LHCN-M2 (cell line): ENCODE measurements at places on chromosomes 3 and 15. TPM values are rescaled to one million over a fixed set of nuclear protein-coding genes. Genes with fewer than 3 reads are reported as not detected.
A peak's percentile ranks its signal among the peaks of the same experiment; 100 is the strongest.

Gene ARGFX
- not detected in 2 replicates for total RNA-seq

Gene SLC28A1
- total RNA-seq: not detected in 2 replicates

Gene SOX2
- not detected in 2 replicates for total RNA-seq

Gene SUCNR1
- total RNA-seq: 0.06 TPM in 1 of 2 replicates, not detected in the other

DNA sequence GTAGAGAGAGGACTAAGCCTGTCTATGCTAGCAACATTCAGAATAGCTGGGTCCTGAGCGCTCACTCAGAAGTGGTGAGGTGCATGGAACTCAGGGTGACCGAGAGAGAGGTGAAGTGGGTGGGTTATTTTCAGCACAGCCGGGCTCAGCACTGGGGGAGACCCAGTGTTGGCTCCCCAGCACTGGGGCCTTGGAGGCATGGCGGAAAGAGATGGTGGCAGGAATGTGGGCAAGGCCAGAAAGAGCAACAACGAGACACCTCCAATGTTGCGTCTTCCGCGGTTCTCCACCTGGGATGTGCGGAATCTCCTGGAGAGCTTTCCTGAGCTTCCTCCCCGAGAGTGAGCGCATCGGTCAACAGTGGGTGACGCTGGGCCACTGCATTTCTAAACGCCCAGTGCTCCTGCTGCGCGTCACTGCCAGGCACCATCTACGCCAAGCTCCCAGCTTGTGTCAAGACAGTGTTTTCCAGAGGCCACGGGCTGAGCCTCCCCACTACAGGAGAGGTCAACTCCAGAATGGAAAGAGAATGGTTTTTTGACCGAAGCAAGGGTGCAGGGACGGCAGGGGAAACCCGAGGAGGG lies 148.4 kb downstream of the ADAMTS17 start:
- no peak for DNase-seq

- DNase-seq: no peak
Observed at GRCh38 chr15:78284758-78285157, 14.7 kb downstream of the SKIC8 start.

DNA sequence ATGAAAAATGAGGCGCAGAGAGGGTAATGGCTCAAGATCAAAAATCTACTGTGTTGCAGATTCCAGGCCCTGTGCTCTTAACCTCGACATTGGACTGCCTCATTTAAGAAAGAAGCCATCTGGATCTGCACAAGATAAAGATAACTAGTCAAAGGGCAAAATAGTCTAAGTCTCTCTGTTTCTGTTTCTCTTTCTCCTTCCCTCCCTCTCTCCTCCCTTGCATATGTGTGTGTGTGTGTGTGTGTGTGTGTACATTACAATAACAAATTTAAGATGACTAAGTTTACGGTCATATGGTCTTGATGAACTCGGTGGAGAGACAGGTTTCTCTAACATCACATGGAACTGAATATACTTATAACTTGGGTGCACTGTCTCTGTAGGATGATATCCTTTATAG lies 69.2 kb downstream of the MEIS2 start:
- DNase-seq: peak; percentile 48

DNA sequence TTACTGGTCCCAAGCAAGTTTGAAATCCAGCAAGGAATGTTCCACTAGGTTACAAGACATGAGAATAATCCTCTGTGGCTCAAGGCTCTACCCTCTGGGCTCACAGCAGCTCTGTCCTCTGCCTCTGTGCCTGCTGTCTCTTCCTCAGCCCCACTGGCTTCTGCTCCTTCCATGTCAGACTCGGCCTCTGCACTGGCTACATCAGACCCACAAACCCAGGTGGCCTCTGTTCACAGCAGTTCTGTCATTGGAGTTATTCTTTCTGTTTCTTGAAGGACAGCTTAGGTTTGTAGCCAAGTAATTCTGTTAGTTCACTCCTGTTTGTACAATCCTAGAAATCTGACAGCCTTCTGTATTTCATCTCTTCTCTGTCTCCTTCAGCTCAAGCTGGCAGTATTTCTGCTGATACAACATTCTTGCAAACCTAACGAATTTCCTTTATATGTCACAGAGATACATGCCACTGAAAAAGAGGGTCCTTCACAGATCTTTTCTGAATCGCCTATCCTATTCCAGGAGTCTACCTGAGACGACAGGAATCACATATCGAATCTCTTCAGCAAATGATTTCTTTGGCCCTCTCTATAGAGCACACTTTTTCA lies 227.8 kb upstream of the PLSCR5 start:
- no peak for DNase-seq

GRCh38 chr3:45169125-45169904 lies 23.1 kb upstream of the CDCP1 start:
- DNase-seq: no peak

DNA sequence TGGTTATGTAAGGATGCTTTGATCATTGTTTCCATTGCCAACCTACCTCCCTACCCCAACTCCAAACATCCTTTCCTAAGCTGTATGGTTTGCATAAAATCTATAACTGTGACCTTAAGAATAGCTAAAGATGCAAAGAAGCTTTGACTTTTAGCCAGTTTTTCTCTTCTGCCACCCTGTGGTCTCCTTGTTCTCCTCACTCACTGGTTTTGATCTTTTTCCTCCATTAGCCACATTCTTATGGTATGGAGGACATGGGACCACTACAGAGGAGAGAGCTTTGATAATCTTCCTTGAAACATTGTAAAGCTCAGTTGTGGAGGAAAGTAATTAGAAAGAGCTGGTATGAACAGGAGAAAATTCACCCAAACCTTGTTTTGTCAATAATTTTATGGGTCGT lies 115.9 kb downstream of the NEK11 start:
- peak; percentile 12 for DNase-seq

DNA sequence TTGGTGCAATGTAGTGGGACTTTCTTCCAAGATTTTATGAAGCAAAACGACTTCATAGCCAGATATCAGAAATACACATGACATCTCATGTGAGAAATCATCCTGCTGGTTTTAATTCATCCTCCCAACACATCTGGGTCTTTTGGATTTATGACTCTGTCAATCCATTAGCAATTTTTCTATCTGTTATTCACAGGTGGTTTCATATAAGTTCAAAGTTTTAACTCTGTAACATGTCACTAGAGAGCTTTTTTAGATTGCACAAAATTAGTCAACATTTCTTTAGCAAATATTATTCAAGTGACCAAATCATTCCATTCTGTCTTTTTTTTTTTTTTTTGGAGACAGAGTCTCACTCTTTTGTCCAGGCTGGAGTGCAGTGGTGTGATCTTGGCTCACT lies 30.4 kb downstream of the SQOR start:
- no peak for DNase-seq

DNA sequence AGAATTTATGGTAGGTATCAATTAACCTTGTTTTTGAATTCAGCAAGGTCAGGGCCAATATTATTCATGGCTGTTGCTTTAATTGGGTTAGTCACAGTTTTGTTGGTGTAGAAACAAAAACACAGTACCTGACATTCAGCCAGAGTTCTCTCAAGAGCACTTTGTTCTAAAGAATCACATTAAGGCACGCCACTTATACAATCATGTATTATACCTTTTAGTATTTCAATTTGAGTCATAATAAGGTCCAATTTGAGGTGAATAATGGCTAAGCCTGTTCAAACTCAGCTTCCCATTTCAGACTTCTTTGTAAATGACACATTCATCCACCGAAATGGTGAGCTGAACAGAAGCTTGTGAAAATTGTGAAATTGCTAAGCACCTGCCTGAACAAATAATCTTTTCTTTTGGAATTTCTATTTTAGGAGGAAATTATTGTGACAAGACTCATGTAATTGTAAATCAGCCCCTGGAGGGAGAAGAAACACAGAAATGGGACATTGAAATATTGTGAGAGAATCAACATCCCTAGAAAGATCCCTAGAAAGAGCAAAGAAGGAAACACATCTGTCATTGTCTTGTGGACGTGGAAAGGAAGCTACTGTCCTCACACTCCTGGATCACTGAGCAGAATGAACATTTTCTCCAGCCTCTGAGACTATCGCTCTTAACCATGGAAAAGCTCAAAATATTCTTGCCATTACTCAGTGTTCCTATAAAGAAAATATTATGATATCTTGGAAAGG lies 29.3 kb downstream of the RIOX2 start:
- DNase-seq: no peak

GRCh38 chr15:65980824-65981456 lies 111.6 kb downstream of the RAB11A start:
- DNase-seq: peak; percentile 56
